ENCODE measurements at places on chromosomes 4 and X.
A peak's percentile ranks its signal among the peaks of the same experiment; 100 is the strongest.

- DNase-seq = no peak
These were observed 64.5 kb upstream of the WDR1 start for GRCh38 chr4:10180927-10181744.

DNA sequence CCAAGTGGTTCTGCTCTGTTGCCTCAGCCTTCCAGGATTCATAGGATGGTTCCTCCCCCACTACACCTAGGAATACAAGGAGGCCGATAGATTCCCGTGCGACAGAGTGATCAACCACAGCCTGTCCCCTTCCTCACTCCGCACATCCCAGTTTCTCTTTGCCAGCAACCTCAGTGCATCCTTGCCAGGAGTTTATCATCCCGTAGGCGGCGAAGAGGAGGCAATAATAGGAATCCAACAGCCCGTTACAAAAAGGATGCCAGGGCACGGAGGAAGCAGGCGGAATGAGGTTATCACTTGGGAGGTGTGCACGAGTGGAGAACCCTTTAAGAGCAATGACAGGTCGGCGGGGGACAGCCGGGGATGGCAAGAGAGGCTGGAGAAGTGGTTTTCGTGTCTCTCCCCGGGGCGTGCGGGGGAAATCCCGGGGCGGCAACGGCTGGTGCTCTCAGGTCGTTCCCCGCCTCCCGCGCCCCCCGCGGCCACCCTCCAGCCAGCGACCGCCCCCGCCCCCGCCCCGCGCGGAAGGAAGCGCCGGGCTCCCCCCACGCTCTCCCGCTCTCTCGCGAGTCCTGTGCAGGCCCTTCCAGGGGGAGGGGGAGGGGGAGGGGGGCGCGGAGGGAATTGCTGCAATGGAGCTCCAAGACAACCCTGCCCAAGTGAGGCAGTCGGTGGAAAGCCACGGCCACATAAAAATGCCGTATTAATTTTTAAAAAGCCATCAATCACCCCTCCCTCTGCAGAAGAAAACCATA, 1.6 kb downstream of the PPP3CA start:
- peak; percentile 17 for DNase-seq

GRCh38 chrX:40007131-40007755, 90.5 kb downstream of the BCOR start:
- no peak for DNase-seq

GRCh38 chr4:55358668-55359067, 12.6 kb downstream of the SRD5A3 start:
- DNase-seq = no peak

DNA sequence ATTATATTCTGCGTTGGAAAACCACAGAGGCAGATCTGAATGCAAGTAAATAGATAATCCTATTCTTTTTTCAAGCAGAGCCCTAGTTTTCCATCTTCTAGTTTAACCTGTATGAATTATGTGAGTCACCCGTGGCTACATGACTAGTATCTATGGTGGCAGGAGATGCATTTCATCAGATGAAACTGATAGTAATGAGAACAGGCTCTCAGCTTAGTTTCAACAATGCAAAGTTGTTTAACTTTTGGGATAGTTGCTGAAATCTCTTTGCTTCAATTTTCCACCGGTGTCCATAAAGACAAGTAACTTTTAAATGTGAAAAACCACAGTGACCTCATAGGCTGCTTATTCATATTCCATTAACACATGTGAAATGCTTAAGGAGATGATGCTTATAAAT, 1317.4 kb upstream of the TENM3 start:
- DNase-seq = no peak

DNA sequence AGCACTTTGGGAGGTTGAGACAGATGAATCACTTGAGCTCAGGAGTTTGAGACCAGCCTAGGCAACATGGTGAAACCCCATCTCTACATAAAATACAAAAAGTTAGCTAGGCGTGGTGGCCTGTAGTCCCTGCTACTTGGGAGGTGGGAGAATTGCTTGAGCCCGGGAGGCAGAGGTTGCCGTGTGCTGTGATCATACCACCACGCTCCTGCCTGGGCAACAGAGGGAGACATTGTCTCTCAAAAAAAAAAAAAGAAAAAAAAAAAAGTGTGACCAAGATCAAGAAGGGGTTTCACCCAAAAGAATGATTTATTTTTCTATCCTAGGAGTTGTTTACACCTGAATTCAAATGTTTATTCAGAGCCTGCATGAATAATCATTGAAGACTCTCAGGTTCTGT, 572.4 kb upstream of the GALNT7 start:
- no peak for DNase-seq

DNA sequence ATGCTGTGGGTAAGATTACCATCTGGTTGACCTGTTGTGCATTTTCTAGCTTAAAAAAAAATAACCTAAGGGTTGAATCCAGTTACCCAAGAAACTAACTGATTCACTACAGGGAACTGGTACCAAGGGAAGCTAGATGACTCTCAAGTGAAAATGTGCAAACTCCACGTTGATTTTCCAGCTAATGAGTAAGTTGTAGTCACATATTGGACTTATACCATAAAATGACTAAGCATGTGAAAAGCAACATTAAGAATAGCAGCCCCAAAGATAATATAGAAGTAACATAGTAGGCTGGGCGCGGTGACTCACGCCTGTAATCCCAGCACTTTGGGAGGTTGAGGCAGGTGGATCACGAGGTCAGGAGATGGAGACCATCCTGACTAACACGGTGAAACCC, 270.9 kb downstream of the SPRY1 start:
- DNase-seq = no peak

- no peak for DNase-seq
These were observed 57.1 kb downstream of the TMEM131L start for GRCh38 chr4:153523164-153523796.

GRCh38 chr4:122453384-122453995, 3.0 kb downstream of the IL2 start:
- DNase-seq = no peak

DNA sequence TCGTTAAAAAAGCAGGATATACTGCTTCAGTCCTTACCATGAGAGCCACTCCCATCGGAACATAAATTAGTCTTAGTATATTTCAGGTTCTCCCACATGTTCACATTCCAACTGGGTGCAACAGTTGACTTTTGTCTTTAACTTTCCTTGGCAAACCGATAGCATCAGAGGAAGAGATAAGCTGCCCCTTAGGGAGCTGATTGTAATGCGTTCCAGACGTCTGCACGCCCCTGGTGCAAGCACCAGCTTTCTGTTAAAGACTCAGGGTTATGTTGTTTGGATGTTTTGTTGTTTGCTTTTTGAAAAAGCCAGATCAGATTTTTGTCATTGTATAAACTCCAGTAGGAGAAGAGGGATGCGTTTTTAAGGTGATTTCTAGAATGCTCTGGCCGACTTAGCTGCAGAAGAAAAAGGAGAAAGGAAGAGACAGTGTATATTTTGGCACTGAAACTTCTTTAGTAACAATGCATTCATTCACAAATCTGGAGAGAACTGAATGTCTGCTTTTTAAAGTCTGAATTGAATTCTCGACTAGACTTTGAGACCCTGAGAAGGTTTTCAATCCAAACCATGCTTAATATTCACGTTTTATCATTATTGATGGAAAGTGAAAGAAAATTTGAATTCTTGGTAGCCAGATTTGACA, 160.9 kb downstream of the CBR4 start:
- DNase-seq = no peak

DNA sequence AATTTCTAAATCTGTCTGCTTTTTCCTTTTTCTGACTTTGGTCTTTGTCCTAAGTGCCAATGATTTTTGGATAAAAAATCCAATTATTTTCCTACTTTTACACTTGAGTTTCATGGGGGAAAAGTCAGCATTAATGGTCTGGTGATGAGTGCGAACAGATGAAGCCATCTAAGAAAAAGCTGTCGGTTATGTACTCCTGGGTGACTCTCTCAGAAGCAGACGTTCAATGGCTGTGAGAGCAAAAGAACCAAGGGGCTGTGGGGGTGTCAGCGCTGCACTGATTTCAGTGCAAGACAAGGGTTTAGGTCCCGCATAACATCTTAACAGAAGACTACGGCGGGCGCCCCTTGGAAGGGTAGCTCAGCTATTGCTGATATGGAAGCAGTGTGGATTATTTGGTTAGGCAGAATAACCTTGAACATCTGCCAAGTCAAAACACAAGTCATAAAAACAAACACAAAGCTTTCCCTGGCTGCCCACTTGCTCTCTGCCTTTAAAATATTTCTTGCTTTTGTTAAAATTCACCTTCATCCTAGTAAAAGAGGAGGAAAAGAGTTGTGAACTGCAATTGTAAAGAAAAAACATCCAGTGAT, 240.5 kb downstream of the MAML3 start:
- no peak for DNase-seq

GRCh38 chr4:138672393-138672976, 343.1 kb upstream of the NOCT start:
- no peak for DNase-seq

- DNase-seq = no peak
These were observed 300.2 kb downstream of the USP46 start for GRCh38 chr4:52358883-52359321.

DNA sequence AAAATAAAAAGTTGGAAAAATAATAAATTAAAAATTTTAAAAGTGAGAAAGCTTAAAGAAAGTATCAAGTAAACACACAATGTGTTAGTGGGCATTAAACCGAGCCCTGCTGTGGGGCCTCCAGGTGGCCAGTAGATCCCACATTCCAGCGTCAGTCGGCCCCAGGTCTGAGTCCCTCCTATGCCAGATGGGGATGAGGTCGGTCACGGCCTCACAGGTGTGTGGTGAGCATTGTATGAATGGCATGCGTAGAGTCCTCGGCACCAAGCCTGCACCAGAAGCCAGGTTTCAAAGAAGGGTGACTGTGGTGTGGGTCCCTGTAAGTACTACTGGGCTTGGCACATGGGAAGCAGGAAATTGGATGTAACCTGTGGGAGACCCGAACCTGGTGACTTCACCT, 75.6 kb upstream of the MSX1 start:
- no peak for DNase-seq

- no peak for DNase-seq
These were observed 8.0 kb downstream of the ARHGEF38 start for GRCh38 chr4:105560421-105560848.

DNA sequence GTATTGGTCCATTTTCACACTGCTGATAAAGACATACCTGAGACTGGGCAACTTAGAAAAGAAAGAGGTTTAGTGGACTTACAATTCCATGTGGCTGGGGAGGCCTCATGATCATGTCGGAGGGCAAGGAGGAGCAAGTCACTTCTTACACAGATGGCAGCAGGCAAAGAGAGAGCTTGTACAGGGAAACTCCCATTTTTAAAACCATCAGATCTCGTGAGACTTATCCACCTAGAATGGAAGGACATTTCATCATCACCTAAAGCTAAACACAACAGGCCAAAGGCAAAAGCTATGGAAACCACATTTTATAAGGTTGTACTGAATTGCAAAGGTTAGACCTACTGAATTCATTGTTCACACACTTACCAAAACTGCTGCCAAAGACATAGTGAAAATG, 6.0 kb upstream of the SLC25A43 start:
- DNase-seq = no peak

- no peak for DNase-seq
These were observed 13.0 kb upstream of the ELF2 start for GRCh38 chr4:139189972-139190371.

DNA sequence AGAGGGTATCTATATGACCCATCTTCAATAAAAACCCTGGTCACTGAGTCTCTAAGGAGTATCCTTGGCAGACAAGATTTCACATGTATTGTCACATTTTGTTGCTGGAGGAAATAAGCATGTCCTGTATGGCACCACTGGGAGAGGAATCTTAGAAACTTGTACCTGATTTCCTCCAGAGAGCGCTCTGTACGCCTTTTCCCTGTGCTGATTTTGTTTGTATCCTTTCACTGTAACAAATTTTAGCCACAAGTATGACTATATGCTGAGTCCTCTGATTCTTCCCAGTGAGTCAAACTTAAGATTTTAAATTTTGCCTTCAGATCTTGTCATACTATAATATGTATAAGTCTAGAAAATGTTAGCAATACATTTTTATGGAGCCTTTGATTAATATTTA, 102.8 kb downstream of the ITIH6 start:
- no peak for DNase-seq

- no peak for DNase-seq
These were observed 345.2 kb upstream of the GRID2 start for GRCh38 chr4:91958596-91958995.

DNA sequence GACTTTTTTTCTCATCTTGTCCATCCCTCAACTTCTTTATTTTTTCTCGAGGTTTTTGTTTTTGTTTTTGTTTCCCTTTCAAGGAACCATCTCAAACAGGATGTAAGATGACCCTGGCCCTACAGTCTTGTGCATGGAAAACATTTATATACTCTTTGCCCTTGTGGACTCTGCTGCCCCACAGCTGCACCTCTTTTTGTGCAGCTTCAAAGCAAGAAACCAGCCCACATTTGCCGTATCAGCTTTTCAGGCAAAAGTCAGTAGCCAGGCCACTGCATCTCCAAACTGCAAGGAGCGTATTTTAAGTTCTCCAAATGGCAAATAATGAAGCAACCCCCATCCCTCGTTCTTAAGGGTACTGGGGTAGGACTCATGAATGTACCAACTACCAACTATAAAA, 756.5 kb downstream of the C4orf33 start:
- DNase-seq = no peak

GRCh38 chr4:6916587-6917460, 7.2 kb downstream of the TBC1D14 start:
- DNase-seq = no peak

GRCh38 chrX:9676738-9677097, 88.9 kb downstream of the GPR143 start:
- DNase-seq = no peak

DNA sequence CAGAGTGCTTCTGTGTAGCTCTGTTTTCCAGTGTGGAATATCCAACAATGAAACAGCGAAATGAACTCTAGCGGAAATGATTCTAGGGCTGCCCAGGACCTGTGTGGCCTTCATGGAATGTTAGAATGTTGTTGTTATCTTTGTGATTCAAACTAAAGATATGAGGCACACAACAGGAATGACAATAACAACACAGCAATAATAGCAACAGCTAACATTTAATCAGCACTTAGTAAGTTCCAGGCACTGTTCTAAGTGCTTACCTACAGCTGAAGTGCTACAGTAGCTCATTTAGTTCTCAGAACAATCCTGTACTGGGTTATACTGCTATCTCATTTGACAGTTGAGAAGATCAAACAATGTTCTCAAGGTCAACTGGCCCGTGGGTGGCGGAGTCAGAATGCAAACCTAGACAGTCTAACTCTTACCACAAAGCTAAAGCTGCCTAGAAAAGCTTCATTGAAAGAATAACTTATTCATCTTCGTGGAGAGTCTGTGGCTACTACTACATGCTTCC, 63.7 kb downstream of the MAML3 start:
- no peak for DNase-seq

DNA sequence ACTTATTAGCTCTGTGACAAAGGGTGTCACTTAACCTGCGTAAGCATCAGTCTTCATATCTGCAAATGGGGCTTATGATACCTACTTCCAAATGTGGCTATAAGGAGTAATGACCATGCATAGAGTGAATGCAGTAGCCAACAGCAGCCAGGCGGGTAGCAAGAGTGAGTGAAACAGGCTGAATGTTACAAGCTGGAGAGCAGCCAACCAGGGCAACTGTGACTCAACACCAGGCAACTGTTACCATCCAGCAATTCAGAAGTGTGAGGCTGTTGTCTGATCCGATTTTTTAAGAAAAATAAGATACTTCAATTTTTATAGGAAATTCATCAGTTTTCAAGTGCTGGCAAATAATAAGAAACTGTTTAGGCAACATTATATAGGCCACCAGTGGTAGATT, 270.2 kb upstream of the TAPT1 start:
- DNase-seq = no peak

Measured in activated CD8-positive, alpha-beta memory T cell treated with anti-CD3 and anti-CD28 coated beads for 48 hours (primary cell).